ENCODE measurements at places on chromosomes 2 and 18.

- DNase-seq: no peak
These were observed 117.5 kb downstream of the LYPD6B start for GRCh38 chr2:149155988-149156387.

DNA sequence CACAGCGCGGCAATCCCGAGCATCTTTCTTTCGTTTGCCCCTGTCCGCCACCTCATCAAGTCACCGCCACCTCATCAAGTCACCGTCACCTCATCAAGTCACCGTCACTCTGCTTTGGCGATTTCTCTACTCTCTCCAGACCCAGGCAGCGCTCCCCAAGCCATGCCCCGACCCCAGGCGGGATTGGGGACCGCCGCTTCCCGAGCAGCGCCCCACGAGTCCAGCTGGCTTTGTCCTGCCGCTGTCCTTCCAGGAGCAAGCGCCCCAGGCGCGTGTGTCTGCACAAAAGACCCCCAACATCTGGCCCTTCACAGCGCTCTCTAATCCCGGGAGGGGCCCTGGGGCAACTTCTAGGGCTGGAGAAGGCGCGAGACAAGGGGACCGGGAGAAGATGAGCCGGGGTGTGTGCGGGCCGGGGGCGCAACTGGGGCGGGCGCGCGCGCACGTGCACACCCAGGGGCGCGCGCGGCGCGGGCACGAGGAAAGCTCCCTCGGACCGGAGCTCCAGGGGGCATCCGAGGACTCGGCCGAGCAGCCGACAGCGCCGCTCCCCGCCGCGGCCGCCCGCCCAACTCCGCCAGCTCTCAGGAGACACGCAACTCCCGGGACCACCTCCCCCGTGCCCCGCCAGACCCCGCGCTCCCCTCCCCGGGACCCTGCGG is 633 bp upstream of the RNF152 start:
- DNase-seq: no peak

GRCh38 chr2:181474222-181474881 is 17.2 kb downstream of the ITGA4 start:
- DNase-seq: no peak

DNA sequence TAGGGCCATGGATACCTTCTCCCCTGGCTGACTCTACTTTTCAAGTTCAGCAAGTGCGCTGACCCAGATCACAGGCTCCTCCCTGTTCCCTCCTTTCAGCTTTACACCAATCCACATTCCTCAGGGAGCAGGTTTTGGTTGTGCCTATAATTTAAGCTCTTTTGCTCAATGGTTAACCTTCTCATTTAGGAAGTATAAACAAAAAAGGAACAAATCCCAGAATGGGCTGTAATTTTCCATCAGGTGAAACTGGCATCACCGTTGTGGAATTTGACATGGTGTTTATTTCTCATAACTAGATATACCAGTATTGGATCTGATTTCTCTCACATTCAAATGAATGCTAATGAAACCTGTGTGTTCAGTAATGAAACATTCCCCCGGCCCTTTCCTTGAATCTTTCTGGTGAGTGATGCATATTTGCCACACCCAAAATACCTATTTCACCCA is 13.6 kb downstream of the STRN start:
- DNase-seq: no peak

DNA sequence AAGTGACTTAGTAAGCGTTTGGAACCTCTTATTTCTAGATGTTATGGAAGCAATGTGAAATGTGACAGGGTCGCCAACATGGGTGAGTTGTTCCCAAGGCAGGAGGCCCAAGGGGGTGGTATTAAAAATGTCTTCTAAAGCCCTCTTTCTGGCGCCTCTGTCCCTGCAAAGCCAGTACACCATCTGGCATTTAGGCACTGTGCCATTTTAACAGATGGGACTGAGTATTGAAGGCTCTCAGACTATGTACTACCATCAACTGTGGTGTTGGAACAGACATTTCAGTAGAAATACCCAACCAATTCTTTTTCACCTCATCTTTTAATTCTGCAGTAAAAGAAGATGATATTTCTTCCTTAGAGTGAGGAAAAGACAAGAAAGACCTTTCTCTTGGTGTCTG is 384.5 kb upstream of the MMADHC start:
- no peak for DNase-seq

DNA sequence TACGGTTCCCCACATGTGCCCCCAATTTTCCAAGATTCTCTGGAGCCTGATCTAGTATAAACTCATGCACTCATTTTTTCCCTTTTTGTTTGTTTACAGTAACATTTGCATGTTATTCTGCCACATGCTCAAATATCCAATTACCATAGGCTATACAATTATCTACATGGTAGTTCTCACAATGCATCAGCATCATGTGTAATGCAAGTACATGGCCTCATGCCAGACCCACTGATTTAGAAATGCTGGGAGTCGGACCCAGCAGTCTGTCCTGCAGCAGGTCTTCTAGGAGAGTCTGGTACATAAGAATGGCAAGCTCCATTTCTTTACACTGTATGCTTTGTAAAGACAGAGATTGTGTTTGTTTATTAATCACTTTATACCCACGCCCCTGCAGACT is 107.7 kb downstream of the CBLN2 start:
- no peak for DNase-seq

DNA sequence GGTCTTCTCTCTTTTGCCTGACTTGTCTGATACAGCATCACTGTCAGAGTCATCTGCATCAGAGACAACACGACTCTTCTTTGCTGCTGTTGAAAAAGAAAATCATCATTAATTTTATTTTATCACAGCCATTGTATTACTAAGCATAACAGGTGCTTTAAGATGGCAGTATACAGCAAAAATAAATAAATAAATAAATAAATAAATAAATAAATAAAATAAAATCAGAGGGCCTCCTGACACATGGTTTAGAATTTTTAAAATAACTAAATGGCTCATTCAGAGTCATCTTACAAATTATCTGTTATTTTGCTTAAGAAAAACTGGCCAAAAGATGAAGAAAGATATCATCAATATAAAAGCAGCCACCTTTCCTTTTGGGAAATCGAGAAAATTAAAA is 22.8 kb downstream of the IWS1 start:
- DNase-seq: no peak

- no peak for DNase-seq
These were observed 403.3 kb upstream of the FANCL start for GRCh38 chr2:58644451-58644850.

DNA sequence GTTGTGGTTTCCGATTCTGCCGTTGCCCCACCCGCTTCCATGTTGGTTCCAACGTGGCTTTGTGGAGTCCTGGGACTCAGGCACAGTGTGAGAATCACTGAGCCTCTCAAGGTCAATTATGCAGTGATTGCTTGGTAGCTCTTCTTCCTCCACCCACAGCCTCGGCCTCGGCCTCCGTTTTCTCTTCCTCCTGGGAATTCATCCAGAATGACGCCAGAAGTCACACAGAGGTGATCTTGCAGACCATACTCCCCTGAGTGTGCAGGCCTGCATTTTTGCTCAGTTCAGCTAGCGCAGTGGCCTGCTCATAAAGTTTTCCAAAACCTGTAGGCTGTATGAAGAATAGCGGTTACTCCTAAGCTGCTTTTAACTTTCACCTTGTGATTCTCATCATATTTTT is 273.3 kb downstream of the GBX2 start:
- no peak for DNase-seq

GRCh38 chr2:138364554-138365162 is 136.9 kb upstream of the SPOPL start:
- DNase-seq: no peak

- DNase-seq: no peak
These were observed 684.3 kb downstream of the KCNJ3 start for GRCh38 chr2:155382776-155383175.

GRCh38 chr18:56157541-56157940 is 480.9 kb downstream of the TXNL1 start:
- no peak for DNase-seq

GRCh38 chr2:41741951-41742595 is 305.7 kb upstream of the PKDCC start:
- no peak for DNase-seq

- no peak for DNase-seq
These were observed 7.5 kb downstream of the COL5A2 start for GRCh38 chr2:189171956-189172609.

DNA sequence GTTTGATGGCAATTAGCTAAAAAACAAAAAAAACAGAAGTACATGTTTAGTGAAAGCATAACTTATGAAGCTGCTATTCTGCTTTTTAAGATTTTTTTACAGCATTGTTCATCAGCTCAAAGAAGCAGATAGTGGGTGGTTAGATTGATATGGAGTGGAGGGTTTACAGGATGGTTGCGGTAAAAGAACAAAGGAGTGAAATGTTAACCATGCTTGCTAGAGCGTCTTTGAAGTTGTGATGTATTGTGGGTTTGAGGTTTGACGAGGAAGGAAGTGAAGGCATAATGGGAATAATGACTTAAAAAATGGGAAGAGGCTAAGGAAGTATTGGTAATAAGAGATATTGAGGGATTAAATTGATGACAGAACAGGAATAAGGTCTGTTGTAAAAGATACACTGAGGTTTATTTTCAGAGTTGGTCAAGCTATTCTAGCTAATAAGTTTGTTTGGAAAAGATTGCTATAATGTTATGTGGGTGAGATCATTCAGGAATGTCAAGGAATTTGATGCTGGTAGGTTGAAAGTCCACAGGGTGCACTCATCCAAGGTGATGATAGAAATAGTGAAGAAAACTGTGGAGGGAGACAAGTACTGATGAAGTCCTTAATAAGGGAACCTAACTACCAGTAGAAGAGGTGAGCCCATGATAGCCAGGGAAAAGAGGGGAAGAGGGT is 14.6 kb downstream of the SPOPL start:
- DNase-seq: no peak

DNA sequence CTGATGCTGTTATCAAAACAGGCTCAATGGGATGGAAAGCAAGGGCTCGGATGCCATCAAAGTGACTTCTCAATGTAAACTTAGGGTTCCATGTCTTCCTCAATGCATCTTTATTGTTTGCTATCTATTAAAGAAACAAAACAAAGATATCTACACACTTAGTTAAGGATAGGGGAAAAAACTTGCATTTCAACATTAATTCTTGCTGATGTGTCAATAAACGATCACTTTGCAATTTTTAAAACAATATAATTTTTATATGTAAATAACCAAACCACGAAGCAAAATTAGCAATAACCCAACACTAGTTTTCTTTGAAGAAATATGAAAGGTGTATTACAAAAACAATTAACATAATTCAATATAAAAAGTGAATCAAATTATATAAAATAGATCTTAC is 96.7 kb downstream of the STRN start:
- DNase-seq: no peak

- no peak for DNase-seq
These were observed 97.4 kb downstream of the MEP1B start for GRCh38 chr18:32287249-32287648.

- DNase-seq: no peak
These were observed 165.8 kb upstream of the TCF4 start for GRCh38 chr18:55753643-55754263.

GRCh38 chr2:204061241-204061640 is 124.7 kb downstream of the ICOS start:
- DNase-seq: no peak

- no peak for DNase-seq
These were observed 48.1 kb upstream of the SIGLEC15 start for GRCh38 chr18:45777393-45777792.

- no peak for DNase-seq
These were observed 127.6 kb upstream of the SPOPL start for GRCh38 chr2:138373993-138374408.

GRCh38 chr2:201432621-201433393 is 18.5 kb downstream of the TRAK2 start:
- DNase-seq: no peak

- DNase-seq: no peak
These were observed 25.0 kb upstream of the FAHD2A start for GRCh38 chr2:95377216-95378123.

- no peak for DNase-seq
These were observed 10.7 kb upstream of the RNF103 start for GRCh38 chr2:86634352-86634751.

DNA sequence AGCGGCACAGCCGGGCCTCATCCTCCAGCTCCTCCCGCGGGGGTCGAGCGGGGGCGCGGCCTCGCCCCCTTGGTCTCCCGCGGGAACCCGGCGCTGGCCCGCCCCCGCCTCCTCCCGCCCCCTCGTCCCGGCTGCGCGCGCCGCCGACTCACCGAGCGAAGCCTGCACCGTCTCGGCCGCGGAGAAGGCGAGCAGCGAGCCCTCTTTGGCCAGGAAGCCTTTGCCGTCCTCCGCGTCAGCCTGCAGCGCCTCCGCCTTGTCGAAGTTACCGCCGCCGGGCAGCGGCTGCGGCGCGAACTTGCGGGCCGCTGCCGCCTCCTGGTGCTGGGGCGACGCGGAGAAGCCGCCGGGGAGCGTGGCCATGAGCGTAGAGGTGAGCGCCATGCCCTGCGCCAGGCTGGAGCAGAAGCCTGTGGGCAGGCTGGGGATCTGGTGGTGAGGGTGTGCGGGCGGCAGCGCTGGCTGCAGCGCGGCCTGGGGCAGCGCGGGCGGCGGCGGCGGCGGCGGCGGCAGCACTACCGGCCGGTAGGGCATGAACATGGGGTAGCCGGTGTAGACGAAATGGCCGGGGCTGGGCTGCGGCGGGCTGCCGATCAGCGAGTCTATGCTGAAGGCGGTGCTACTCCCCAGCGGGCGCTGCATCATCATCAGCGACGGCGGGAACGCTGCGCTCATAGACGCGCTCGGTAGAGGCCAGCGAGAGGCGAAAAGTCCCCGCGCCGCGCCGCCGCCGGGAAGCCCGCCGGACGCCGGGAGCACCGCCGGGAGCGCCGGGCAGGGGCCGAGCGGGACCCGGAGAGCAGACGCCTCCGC is 683 bp downstream of the GBX2 start:
- DNase-seq: no peak

Data from stimulated activated CD8-positive, alpha-beta memory T cell treated with anti-CD3 and anti-CD28 coated beads, Interleukin-7, amount 100 ng/mL, for 1 hour (primary cell).